Dorsolateral prefrontal cortex (tissue), 122 donors: ENCODE measurements at places on chromosomes 6 and 20.
A peak's percentile ranks its signal among the peaks of the same experiment; 100 is the strongest.

- peak; percentile 72 for DNase-seq
These were observed 89.7 kb upstream of the QKI start for GRCh38 chr6:163324688-163325389.

- DNase-seq = no peak
These were observed 59.6 kb downstream of the MOXD1 start for GRCh38 chr6:132341646-132342045.

DNA sequence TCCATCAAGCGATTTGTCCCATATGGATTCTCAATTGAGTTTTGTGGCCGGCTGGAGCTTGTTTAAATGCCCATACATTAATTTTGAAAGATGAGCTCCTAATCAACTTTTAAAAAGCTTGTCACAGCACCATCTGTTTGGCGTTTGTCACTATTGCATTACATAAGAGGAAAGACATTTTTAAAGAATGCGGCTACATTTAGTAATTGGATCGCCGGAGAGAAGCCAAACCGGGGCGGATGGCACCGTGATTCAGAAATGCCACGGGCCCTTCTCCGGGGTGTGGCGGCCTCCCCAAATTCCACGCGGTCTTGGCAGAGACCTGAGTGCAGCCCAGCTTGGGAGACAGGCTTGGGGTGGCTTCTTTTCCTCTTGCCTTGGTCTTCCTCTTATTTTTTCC lies 67.7 kb upstream of the ZNFX1 start:
- no peak for DNase-seq

DNA sequence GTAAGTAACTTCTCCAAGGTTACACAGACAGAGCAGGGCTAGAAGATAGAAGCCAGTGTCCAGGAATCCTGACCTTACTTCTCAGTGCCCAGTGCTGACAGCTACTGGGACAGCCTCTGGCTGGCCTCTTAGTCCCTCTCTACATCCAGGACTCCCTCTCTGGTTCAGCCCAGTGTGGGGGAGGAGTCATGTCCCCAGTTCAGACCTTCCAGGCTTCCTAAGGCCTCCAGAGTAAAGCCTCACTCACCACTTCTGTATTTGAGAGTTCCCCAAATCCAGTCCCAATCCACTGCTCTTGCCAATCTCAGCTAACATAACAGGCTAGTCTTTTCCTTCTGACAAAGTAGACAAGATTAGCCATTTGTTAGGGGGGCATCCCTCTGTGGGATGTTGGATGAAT lies 36.9 kb upstream of the EPB41L1 start:
- no peak for DNase-seq

DNA sequence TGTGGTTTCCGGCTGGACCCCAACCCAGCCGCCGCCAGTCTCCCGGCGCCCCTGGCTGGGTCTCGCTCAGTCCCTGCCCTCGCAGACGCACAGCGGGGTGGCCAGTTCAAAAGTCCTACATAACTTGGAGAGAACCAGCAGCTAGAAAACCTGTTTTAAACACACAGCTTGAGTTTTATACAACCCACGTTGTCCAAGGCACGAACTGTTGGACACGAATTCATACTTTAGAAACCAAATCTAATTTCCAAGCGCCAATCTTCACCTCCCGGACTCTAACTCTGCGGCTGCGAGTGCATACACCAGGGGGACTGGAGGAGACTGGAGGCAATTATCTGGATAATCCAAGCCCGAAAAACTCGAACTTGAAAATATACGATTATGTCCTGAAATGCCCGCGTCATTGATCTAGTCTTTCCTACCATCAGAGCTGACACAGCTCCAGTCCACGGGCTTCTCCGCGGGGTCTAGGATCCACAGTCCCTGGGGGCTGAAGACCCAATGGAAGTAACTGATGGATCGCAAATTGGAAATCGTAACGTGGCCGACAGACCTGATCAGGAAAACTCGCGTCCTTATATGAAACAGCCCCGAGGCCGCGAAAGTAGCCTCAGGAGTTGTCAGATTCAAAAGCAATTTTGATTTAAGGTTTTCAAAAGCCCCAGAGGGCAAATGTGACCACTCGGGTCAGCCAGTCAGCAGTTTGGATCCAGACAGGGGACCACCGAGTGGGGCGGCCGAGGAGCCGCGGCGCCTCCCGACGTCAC lies 843 bp upstream of the HEY2 start:
- no peak for DNase-seq

DNA sequence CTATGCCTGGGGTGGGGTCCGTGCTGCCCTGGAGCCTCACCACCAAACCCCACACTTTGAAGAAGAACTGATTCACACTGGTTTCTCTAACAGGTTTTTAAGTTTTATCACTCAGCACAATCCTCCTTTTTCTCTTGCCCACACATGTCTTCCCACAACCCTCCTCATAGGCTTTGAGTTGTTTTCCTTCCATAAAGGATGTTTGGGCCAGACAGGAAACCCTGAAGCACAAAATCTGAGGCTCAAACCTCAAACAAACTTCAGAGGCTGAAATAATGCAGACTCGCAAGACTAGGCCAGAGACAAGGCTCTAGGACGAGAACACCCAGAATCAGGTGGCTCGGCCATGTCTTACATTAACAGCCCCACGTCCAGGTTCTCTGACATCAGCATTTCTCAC lies 35.3 kb downstream of the EZR start:
- no peak for DNase-seq

DNA sequence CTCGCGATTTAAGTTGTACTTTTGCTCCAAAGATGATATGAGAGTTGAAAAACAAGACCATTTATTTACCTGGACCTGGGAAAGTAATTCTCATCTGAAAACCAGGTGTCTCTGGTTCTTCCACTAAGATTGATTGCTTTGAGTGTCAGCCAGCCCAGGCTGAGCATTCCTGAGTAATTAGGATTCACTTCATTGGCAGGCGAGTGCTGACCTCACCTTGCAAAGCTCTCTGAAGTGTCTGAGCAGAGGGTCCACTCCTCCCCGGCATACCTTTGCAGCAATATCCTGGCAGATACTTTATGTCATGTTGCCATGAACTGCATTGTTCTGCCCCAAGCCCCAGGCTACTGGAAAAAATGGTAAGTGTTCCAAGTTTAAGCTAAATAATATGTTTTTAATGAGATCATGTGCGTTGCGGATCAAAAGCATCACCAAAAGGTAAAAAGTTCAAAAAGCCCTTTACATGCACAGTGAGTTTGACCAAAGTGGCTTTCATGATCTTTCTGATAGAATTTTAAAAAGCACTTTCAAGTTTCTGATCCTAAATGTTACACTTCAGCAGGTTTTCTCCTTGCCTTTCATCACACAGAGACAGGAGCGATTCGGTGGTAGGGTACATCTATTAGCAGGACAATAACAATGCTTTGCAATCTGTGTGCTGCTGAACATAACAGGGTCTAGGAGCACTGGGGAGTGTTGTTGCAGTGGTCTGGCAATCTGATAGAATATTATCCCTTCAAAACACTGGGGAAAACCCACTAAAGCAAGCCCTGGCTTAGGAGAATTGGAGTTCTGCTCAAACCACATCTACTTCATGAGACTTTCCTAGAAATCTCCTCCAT lies 127.8 kb upstream of the EEF1E1 start:
- no peak for DNase-seq

DNA sequence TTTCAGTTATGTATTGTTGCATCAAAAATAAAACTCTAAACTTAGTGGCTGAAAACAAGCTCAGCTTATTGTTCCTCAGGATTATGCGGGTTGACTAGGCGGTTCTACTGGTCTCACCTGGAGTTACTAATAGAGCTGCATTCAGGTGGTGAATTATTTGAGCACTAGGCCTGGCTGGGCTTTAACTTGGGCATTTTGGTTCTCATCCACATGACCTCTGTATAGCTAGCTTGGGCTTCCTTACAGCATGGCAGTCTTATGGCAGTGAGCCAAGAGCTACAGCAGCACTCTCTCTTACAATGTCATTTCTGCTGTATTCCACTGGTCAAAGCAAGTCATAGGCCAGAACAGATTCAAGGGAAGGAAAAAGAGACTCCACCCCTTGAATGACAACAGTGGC lies 1.6 kb downstream of the PGBD1 start:
- DNase-seq = no peak

DNA sequence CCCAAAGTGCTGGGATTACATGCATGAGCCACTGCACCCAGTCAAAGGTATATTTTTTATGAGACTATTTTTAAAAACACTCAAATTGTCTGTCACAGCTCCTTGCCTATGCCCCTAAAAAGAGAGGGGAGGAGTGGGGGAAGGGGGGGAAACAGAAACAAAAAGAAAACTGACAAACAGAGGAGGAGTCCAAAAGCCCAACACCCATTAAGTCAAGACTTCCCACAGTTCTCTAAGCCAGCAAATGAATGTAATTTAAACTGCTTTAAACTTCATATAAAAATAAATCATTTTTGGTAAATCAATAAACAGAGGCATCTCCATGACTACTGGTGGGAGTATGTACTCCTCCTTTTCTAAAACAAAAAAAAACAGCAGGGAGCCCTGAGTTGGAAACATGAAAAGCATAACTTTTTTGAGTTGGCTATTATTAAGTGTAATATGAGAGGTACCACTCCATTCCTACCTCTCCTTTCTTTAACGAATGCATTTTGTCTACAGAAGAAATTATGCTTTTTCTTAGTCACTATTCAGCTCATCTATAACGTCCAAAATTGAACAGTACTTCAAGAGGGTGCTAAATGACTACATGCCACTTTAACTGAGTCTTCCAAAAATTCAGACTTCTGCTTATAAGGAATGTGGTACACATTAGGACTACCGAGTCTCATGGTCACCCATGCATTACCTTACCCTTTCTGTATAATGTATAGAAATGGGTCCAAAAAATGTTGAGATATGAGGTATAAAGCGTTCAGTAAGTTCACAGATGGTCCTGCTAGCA lies 119.0 kb upstream of the PRSS16 start:
- DNase-seq = no peak

- no peak for DNase-seq
These were observed 434.4 kb downstream of the HAO1 start for GRCh38 chr20:7505835-7506221.

DNA sequence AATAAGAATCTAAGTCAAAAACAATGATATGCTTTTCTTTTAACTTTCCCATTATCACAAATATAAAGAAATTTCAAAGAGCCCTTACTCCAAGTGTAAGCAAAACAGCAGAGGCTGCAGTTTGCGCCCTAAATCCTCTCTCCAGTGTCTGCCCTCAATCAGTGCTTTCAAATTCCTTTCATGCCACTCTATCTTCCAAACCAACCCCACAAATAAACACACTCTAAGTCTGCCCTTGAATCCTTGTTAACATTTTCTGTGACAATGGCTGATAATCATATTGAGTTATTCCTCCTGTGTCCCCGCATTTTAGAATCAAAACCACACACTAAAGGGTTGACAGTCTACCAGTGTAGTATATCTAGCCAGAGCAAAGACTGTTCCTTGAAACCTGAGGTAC lies 317.9 kb upstream of the MARCKS start:
- no peak for DNase-seq

- no peak for DNase-seq
These were observed 19.4 kb downstream of the TINAG start for GRCh38 chr6:54327631-54328030.

- peak; percentile 55 for DNase-seq
These were observed 96.0 kb downstream of the INSM1 start for GRCh38 chr20:20463933-20464374.

DNA sequence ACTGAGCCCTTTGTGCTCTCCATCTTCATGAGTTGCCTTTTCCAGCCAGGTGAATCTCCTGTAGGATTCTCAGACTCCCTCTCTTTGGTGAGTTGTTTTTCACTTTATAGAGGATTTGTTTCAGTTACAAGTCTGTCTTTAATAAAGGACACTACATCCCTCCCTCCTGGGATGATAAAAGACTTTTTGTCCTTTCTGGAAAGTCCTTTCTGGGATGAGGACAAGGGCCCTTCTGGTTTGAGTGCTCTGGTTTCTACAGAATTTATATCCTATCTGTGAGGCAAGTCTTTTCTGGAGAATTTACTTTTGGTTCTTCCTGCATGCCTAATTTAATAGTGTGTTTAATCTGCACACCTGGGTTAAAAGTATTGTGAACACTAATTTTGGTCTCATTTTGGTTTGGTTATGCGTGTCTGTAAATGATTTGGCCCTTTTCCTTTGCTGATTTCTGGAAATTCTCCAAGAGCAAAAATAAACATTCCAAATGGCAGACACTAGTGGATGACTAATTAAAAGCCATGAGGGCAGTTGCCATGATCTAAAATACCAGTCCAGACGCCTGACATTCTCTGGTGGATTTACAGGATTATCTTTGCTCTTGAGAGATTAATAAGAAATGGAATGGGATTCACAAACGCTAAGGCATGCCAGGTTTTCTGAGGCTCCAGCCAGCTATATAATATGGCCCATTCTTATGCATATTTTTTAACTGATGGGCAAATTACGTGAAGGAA lies 44.8 kb downstream of the TCP11 start:
- DNase-seq = no peak

- DNase-seq = peak; percentile 45
These were observed 92.6 kb downstream of the RNGTT start for GRCh38 chr6:88870717-88871330.

DNA sequence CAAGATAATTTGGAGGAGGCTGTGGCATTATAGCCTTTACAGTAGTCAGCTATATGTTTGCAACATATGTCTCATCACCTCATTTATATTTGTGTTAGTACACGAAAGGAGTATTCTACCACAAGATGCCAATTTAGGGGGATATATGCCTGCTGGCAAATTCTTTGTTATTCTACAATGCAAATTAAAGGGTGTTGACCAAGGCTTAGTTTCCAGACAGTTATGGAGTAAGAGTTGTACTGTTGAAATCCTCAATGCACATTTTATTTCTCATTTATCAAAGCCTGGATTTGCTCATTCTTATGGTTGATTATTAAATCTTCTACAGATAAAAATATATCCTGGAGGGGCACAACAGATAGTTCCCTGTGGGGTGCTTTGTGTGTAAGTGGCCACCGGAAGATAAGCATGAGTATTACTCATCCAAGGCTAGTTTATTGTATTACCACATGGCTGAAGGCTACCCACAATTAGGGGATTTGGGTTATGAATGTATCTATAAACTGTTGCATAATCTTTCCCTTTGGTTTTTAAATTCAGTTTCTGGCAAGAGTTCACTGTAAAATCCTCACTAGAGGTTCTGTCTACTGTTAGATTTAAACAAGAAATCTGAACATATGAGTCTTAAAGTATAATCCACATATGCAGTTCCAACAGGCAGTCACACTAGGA lies 9.0 kb downstream of the CST9 start:
- DNase-seq = no peak

GRCh38 chr6:139751179-139751578 lies 376.7 kb upstream of the CITED2 start:
- DNase-seq = no peak

DNA sequence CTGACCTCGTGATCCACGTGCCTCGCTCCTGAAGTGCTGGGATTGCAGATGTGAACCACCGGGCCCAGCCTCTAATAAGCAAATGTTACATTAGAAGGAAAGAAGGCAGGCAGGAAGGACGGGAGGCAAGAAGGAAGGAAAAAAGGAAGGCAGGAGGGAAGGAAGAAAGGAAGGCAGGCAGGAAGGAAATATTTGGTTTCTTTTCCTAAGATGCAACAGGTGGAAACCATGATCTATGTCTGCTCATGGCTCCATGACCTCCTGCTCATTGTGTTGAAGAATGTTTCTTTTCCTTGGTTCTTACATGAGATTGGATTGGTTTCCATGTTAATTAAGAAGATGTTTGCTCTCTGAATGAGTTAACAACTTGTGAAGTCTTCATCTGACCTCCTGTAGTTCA lies 91.8 kb upstream of the SNX9 start:
- DNase-seq = no peak

GRCh38 chr6:32188381-32189068 lies 1.5 kb downstream of the PBX2 start:
- no peak for DNase-seq

GRCh38 chr6:54248994-54249393 lies 59.2 kb upstream of the TINAG start:
- DNase-seq = no peak

GRCh38 chr20:3765171-3765882 lies 2.2 kb downstream of the ADISSP start:
- DNase-seq = no peak
